ENCODE measurements at places on chromosomes 12 and 14.

GRCh38 chr12:76520348-76520747, 39.2 kb downstream of the OSBPL8 start:
- no peak for DNase-seq

GRCh38 chr12:43884683-43885410, 49.0 kb downstream of the TMEM117 start:
- DNase-seq: no peak

DNA sequence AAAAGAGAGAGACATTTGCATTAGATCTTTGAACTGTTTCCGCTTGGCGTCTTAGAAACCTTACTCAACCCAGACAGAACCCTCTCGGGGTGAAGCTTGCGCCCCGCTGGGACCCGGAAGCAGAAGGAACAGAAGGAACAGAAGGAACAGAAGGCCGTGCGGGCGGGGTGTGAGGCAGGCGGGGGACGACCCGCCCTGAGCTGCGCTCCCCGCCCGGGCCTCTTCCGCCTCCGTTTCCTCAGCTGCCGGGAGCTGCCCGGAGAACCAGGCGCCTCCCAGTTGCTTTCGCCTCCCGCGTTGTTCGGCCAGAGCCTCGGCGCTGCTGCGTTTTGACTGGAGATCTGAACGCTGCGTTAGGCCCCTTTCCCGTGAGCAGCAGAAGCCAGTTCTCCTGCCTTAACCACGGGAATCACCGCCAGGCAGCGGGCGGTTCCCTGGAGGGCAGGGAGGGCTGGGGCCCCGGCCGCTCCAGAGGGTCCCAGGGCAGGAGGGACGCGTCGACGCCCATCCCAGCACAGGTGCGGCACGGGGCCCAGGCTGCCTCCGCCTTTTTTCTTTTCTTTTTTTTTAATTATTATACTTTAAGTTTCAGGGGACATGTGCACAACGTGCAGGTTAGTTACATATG, 19.3 kb upstream of the MMP17 start:
- no peak for DNase-seq

DNA sequence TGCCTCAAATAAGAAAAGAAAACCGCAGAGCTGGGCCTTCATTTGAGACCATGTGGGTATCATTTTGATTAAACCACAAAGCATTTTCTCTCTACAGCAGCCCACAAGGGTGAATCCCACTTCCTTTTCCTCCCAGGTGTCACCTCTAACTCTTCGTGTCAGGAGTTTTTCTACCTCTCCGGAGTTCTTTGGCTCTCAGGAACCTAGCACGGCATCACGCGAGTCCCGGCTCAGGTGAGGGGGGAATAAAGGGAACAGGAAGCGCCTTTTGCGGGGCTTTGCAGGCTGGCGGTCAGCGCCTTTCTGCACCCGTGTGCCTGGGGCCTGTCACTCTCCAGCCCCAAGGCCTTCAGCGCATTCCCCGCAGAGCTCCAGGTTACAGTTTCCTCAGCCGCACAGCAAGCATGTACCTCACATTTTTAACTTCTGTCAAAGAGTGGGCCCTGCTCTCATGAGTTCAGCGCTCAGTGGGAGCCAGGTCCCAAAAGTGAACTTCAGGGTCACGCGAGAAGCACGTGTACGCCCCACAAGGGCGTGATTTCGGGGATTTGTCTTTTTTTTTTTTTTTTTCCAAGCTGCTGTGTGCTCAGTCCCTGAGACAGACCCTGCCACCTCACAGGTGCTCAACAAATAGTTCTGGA, 740 bp upstream of the PRPF40B start:
- peak; percentile 41 for DNase-seq

GRCh38 chr12:32264961-32265360, 134.4 kb upstream of the FGD4 start:
- no peak for DNase-seq

DNA sequence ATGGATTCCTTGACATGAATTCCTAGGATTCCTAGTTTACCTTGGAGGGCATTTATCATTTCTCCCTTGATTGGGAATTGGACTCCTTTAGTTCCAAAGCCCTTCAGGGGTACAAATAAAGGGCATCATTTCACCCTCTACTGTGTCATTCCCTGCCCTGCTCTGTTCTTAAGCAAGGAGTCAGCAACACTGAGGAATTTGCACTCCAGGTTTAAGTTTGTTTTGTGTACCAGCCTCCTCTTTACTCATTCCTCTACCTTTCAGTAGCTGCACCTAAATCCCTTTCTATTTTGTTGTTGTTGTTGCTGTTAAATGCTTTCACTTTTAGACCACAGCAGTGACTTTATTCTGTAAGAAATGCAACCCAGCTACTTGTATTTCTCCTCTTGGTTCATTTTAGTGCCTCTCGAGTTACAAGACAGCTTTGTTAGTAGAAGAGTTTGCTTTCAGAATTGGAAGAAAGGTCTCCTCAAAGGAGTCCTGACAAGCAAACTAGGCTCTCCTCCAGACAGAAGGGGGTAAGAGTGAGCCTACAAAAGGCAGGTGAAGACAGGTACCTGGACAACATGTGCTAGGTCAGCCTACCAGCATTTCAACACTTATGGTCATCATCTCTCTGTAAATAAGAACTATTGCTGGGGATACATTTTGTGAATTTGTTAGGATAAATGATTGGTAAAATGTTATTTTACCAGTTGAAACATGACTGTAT, 90.0 kb downstream of the RMST start:
- no peak for DNase-seq

DNA sequence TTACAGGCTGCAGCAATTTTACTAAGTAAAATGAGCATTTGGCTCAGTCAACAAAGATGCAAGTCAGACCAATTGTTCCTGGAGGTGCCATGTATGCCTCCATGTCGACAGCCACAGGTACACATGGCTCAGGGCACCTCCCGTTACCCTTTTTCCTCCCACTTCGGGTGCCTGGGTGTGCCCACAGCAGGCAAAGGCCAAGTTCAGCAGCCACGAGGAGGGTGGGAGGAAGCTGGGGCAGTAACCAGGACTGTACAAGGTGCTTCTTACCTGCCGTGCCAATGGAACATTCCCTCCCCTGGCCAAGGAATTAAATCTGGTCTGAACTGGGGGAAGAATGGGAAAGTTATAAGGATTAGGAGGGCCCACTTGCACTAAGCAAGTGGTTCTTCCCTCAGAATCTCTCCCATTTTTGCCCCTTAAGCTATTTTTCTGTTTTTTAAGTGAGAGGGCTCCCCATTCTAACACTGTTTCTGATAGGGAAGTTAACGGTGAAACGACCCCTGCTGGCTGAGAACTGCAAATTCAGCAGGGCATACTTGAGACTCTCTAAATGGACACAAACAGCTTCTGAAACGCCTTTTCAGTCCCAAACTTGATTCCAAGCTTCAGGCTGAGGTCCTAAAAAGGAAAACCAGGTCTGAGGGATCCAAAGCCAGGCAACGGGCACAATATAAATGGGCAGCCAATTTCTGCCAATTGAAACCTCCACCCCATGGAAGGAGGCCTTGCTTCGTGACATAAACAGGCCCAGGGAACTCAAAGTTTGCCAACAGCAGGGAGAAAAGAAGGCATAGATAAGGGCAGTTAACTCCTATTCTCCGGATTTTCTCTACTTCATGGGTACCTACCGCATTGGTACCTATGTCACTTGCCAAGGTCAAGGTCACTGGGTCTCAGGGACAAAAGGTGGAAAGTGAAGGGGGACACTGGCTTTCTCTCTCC, 24.8 kb downstream of the CLECL1 start:
- peak; percentile 31 for DNase-seq

- no peak for DNase-seq
These were observed 2.5 kb upstream of the LALBA start for GRCh38 chr12:48572326-48572725.

GRCh38 chr12:132787877-132788276, 26.2 kb upstream of the ANKLE2 start:
- DNase-seq: no peak

GRCh38 chr12:41254004-41254914, 66.1 kb downstream of the PDZRN4 start:
- DNase-seq: no peak

DNA sequence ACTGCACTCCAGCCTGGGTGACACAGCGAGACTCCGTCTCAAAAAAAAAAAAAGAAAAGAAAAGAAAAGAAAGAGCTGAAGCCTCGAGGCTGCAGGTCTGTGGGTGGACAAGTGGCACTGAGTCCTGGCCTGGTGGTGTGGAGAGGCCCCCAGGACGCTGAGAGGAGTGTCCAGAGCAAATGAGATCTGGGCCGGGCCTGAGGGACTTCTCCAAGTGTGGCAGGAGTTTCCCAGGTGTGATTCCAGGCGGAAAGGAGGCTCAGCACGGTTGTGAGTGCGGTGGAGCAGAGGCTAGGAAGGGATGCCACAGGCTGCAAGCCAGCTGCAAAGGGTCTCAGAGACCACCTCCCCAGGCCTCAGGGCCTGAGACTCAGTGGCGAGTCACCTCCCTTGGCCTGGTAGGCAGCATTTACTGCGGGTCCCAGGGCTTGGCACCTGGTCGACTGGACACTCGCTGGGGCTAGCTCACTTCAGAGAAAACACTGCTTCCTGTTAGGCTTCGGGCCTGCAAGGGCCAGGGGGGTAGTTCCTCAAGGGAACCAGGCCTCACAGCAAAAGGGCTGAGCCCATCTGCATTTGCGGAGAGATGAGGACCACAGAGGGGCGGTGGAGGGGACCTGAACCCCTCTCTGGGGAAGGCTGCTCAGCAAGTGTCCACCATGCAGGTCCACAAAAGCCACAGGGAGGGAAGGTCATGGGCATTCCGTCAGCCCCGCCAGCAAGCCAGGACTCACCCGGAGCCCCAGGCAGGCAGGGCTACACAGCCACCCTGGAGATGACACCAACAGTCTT, 11.7 kb downstream of the TTC7B start:
- no peak for DNase-seq

DNA sequence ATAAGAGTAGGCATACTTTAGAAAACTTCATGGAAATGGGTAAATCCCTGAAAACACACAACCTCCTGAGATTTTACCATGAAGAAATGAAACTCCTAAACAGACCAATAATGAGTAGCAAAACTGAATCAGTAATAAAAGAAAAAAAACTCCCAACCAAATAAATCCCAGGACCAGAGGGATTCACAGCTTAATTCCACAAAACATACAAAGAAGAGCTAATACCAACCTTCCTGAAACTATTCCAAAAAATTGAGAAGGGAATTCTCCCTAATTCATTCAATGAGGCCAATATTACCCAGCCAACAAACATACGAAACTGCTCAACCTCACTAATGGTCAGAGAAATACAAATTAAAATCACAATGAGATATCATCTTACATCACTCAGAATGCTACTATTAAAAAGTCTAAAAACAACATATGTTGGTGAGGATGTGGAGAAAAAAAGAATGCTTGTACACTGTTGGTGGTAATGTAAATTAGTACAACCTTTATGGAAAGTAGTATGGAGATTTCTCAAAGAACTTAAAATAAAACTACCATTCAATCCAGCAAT, 97.3 kb upstream of the ST8SIA1 start:
- DNase-seq: no peak

GRCh38 chr12:42669553-42669952, 80.0 kb upstream of the PRICKLE1 start:
- DNase-seq: no peak

DNA sequence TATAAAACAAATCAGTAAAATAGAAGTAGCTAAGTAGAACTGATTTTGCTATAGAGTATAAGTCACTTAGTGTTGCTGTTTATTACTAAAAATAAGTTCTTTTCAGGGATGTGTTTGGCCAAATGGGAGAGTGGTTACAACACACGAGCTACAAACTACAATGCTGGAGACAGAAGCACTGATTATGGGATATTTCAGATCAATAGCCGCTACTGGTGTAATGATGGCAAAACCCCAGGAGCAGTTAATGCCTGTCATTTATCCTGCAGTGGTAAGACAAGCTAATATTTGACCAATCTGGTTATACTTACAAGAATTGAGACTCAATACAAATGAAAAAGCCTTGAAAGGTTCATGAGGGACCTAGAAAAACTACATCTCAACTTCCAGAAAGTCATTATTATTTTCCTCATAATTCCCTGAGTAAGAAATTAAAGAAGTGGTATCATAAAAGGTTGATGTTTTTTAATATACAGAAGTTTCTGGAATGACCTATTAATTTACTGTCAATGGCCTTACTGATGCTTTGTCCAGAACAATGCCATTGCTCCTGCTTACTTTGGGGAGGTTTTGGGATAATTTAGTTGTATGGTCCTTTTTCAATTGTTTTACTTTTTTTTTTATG, 1.9 kb downstream of the LYZ start:
- no peak for DNase-seq

Data from HS-27A (cell line).